ENCODE measurements at places on chromosomes 6 and 20. TPM values are rescaled to one million over a fixed set of nuclear protein-coding genes. Genes with fewer than 3 reads are reported as not detected.

DNA sequence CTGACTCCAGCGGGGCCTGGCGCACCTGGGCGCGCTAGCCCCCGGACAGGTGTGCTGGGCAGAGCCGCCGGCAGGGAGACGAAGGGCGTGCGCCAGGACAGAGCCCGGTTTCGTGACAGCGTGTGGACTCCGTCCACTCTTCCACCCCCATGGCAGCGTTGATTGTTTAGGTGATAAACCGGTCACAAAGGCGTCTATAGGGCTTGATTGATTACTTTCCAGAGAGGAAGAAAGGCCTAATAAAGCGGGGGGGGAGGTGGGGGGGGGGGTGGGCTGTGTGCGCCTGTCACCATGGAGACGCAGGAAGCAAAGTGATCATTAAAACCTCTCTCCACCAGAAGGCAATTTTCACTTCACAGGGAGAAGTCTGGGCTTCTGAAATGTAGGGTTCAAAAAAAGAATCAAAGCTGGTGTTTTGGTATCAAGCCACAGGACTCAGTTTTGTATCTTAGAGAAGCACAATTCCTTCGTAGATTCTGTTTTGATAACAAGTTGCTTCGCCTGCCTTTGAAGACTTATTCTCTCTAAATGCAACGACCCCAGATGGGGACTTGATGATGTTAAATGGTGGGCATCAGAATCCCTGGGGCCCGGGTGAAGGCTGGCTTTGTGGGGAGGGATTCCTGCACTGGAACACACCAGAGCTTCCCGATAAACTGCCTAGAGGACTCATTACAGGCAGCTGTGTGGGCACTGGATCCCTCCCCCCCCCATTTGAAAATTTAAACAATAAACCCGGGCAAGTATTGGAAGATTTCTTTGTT is 1.4 kb downstream of the PHACTR3 start:
- no peak for DNase-seq
- H3K4me3 ChIP-seq: no peak overlapping the region
- no peak overlapping the region for H3K27ac ChIP-seq
- H3K4me1 ChIP-seq: no peaks in the 10 kb centered on the region

DNA sequence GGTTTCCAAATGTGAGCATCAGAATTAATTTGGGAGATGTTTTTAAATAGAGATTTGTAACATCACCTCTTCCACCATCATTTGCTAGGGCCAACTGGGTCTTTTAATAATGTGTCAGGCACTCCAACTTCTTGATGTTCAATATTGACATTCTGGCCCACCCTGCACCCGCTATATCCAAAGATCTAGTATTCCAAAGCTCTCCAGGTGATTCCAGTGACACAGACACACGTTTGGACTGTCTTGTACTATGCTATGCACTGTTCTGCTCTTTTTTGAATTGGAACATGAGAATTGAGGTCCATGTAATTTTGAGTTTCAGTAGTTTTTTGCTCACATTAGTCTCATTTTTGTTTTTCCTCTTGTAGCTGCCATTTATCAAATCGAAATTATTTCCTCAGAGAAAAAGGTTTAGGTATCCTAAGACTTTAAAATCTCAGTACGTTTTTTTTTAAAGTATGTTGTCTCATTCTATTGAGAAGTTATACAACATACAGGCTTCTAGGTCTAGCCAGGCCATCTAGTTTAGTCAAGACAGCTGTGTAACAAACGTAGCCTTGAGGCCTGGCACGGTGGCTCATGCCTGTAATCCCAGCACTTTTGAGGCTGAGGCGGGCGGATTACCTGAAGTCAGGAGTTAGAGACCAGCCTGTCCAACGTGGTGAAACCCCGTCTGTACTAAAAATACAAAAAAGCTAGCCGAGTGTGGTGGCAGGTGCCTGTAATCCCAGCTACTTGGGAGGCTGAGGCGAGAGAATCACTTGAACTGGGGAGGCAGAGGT is 3.1 kb downstream of the BICRAL start:
- peak overlapping the region; percentile 98 for H3K27ac ChIP-seq
- peaks cover 36% of the 10 kb centered on the region for H3K4me1 ChIP-seq
- no peak overlapping the region for H3K4me3 ChIP-seq
- no peaks in the 10 kb centered on the region for H3K27me3 ChIP-seq
- H3K36me3 ChIP-seq: peaks cover 23% of the 10 kb centered on the region
- no peak for DNase-seq

DNA sequence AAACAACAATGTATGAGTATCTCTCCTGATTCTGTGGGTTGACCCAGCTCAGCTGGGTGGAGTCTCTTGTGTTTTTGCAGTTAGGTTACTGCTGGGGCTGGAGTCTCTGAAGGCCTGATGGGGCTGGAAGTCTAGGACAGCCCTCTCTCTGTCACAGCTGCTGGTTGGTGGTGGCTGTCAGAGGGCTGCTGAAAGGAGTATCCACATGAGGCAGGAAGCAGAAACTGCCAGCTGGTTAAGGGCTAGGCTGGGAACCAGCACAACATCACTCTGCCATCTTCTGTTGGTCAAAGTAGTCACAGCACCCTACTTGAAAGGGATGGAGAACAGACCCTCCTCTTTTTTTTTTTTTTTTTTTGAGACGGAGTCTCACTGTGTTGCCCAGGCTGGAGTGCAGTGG is 10.0 kb upstream of the PACSIN1 start:
- H3K4me3 ChIP-seq: no peak overlapping the region
- H3K27me3 ChIP-seq: peaks cover 4% of the 10 kb centered on the region
- DNase-seq: no peak
- H3K4me1 ChIP-seq: no peaks in the 10 kb centered on the region

GRCh38 chr6:169556758-169557548 is 144.9 kb downstream of the WDR27 start:
- peak; percentile 74 for DNase-seq
- peak overlapping the region; percentile 22 for H3K27ac ChIP-seq
- H3K36me3 ChIP-seq: no peaks in the 10 kb centered on the region
- H3K27me3 ChIP-seq: peaks cover 26% of the 10 kb centered on the region
- H3K4me1 ChIP-seq: peaks cover 11% of the 10 kb centered on the region

DNA sequence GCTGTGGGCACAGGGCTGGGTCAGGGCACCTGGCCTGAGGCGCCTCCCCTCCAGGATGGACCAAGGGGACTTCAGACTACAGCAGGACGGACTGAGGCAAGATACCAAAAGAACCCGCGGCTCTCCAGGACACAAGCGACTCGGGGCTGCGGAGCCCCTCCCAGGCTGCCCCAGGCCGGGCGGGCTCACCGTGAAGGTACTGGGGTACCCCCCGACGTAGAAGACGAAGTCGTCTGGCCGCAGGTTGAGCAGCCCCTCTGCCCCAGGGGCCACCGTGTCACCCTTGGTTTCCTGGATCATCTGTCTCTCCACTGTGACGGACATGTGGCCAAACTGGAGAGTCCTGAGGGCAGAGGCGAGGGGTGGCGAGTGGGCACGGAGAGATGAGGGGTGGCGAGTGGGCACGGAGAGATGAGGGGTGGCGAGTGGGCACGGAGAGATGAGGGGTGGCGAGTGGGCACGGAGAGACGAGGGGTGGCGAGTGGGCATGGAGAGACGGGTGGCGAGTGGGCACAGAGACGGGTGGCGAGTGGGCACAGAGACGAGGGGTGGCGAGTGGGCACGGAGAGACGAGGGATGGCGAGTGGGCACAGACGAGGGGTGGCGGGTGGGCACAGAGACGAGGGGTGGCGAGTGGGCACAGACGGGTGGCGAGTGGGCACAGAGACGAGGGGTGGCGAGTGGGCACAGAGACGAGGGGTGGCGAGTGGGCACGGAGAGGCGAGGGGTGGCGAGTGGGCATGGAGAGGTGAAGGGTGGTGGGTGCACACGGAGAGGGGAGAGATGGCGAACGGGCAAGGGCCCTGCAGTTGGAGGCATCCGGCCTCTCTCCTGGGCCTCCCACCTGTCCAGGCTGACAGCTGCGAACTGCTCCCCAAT is 10.9 kb downstream of the ADRM1 start:
- no peak overlapping the region for H3K4me3 ChIP-seq
- DNase-seq: no peak
- H3K36me3 ChIP-seq: peaks cover 4% of the 10 kb centered on the region
- no peaks in the 10 kb centered on the region for H3K27me3 ChIP-seq
- H3K27ac ChIP-seq: no peak overlapping the region

GRCh38 chr6:117270055-117270842 is 4.9 kb downstream of the VGLL2 start:
- H3K27ac ChIP-seq: peak overlapping the region; percentile 58
- H3K4me3 ChIP-seq: no peak overlapping the region
- peaks cover 80% of the 10 kb centered on the region for H3K27me3 ChIP-seq
- H3K36me3 ChIP-seq: no peaks in the 10 kb centered on the region
- DNase-seq: no peak

- peak overlapping the region; percentile 51 for H3K4me3 ChIP-seq
- H3K36me3 ChIP-seq: peaks cover 61% of the 10 kb centered on the region
- DNase-seq: no peak
- no peaks in the 10 kb centered on the region for H3K27me3 ChIP-seq
- peak overlapping the region; percentile 88 for H3K27ac ChIP-seq
Measured at GRCh38 chr6:57147955-57148858, 23.9 kb upstream of the BAG2 start.

- no peaks in the 10 kb centered on the region for H3K36me3 ChIP-seq
- no peak overlapping the region for H3K4me3 ChIP-seq
- H3K27me3 ChIP-seq: peaks cover 17% of the 10 kb centered on the region
- H3K4me1 ChIP-seq: peaks cover 6% of the 10 kb centered on the region
- H3K27ac ChIP-seq: no peak overlapping the region
Measured at GRCh38 chr6:40340196-40340595, 247.0 kb downstream of the LRFN2 start.

DNA sequence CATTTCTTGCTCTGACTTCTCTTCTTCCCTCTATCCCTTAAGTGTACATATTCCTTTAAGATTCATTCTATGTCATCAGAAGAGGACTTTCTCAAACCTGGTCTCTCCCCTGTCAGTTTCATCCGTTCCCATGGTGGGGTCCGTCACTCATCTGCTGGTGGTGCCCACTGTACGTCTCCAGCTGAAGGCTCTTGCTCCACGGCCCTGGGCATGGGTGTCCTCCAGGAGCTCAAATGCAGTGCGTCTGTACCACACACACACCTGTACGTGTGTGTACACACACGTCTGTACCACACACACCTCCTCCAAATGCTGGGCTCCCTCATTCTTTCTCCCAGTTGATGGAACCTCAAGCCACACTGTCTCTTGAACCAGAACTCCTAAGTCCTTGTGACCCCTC is 85.6 kb downstream of the CAP2 start:
- no peaks in the 10 kb centered on the region for H3K4me1 ChIP-seq
- H3K36me3 ChIP-seq: no peaks in the 10 kb centered on the region
- DNase-seq: no peak

DNA sequence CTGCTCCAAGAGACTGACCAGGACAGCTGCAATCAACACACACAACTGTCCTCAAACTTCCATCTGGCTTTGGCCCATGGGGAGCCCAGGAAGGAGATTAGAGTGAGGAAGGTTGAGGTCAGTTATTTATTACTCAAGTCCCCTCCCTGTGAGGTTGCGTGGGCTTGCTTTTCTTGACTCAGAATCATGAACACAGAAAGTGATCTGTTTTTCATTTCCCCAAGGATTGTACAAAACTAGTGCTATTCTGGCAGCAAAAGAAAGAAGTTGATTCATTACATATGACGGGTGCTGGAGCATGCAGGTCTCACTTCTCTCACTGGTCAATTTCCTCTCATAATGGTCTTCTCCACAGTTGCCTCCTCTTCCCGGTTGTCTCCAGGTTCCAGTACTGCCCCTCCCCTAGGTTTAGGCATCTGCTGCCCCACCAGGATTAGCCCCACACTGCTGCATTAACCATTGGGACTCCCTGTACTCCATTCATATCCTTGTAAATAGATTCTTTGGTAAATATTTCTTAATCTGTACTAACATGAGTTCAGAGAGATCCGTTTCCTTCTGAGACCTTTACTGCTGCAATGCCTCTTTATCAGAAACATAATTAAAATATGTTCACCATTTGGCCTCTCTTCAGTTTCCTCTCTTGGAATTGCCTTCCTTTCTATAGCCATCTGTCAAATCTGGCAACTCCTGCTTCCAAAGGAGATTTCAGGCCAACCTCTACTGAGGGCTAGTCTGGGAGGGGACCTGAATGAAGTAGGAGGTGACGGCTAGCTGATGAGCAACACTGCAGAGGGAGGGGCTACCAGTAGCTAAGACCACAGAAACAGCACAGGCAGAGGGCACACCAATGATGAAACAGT is 888.8 kb downstream of the QKI start:
- no peak overlapping the region for H3K4me3 ChIP-seq
- no peaks in the 10 kb centered on the region for H3K4me1 ChIP-seq
- no peak for DNase-seq
- H3K36me3 ChIP-seq: no peaks in the 10 kb centered on the region
- H3K27me3 ChIP-seq: no peaks in the 10 kb centered on the region
- no peak overlapping the region for H3K27ac ChIP-seq

- DNase-seq: no peak
- H3K27ac ChIP-seq: no peak overlapping the region
- peaks cover 1% of the 10 kb centered on the region for H3K36me3 ChIP-seq
Measured at GRCh38 chr6:145749632-145750031, 14.3 kb upstream of the EPM2A start.

DNA sequence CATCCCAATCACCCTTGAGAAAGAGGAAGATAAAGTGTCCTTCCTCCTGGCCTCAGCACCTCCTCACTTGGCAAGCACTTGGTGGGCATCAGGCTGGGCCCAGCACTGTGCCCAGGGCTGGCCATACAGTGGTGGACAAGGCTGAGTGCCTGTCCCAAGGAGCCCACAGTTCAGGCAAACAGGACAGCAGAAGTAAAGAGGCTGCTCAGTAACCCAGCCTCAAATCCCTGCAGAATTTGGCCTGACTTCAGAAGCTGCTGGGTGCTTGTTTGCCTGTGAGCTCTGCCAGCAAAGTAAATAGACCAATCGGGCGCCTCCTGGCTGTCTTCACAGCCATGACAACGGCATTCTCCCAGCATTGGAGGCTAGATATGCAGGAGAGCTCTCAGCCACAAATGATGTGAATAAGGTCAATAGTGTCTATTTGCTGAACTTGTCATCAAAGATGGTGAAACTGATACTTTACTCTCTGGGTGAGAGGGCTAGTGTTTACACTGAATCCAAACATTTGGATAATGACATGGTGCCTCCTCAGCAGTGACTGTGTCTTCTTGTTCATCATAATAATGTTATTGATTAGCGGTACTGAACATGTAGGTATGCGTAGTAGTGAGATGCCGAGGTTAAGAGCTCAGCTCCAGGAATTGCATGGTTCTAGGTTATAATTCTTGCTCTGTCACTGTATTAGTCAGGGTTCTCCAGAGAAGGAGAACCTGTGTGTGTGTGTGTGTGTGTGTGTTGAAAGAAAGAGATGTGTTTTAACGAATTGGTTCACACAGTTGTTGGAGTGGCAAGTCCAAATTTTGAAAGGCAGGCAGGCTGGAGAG is 36.9 kb upstream of the FANCE start:
- H3K27ac ChIP-seq: peak overlapping the region; percentile 64
- peaks cover 33% of the 10 kb centered on the region for H3K36me3 ChIP-seq
- H3K27me3 ChIP-seq: no peaks in the 10 kb centered on the region
- H3K4me1 ChIP-seq: peaks cover 66% of the 10 kb centered on the region
- peak; percentile 78 for DNase-seq

Gene KCNB1
- 0.07 TPM for total RNA-seq

Gene KPNA5
- 7.2 TPM for total RNA-seq

Gene POPDC3
- total RNA-seq: not detected

Gene LST1
- 42.6 TPM for total RNA-seq

Gene PRDM1
- 35.9 TPM for total RNA-seq
